SJSA1 (cell line): ENCODE measurements at places on chromosomes 3 and 15. TPM values are rescaled to one million over a fixed set of nuclear protein-coding genes. Genes with fewer than 3 reads are reported as not detected.

GRCh38 chr3:184766555-184767261, 45.3 kb upstream of the VPS8 start:
- no peak for DNase-seq

- no peak for DNase-seq
These were observed 66.1 kb upstream of the NR2F2 start for GRCh38 chr15:96264351-96264798.

- DNase-seq, result no peak
These were observed 72.1 kb upstream of the RARB start for GRCh38 chr3:25355998-25356397.

DNA sequence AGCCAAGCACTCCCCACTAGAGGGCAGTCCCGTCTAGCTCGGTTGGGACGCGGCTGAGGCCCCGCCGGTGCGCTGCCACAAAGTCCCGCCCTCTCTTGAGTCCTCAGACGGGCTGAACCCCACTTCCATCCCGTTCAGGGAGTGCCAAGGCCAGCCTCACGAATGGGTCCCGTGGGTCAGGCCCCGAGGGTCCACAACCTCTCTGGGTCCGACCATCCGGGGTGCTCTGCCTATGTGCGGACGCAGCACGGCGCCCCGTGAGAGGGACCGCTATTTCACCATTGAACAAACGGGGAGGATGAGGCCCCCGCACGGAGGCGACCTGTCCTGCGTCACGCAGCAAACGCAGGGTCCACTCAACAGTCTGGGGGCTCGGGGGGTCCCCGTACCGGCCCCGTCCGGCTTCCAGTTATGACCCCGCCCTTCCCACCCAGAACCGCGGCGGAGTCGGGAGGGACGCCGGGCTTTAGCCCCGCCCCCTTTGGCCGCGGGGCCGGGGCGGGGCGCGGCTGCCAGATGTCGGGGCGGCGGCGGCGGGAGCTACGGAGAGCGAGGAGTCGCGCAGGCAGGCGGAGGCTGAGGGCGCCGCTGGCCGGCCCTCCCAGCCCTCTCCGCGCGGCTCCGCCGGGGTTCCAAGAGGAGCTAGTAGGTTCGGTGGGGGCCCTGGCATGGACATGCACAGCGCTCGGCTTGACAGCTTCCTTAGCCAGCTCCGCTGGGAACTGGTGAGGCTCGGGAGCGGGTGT, at the start of gene INKA1:
Gene INKA1, plus strand, starts transcription at position 543 of the 746 bp plus-strand sequence. Its CDS starts 132 bp downstream, at position 675.
- peak; percentile 82 for DNase-seq

DNA sequence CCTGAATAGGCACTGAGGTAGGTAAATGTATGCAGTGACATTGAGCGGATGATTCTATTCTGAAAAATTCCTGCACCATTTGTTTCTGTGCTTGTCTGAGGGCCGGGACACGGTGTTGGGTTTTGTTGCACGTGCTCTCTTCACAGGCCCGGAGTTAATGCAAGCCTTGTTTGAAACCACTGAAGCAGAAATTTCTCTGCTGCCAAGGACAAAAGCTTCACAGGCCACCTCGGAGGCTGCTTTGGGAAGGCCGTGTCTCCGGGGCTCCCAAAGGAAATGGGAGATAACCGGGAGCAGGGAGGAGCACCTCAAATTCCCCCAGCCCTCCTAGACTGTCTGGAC, 179.4 kb downstream of the OPA1 start:
- peak; percentile 6 for DNase-seq

DNA sequence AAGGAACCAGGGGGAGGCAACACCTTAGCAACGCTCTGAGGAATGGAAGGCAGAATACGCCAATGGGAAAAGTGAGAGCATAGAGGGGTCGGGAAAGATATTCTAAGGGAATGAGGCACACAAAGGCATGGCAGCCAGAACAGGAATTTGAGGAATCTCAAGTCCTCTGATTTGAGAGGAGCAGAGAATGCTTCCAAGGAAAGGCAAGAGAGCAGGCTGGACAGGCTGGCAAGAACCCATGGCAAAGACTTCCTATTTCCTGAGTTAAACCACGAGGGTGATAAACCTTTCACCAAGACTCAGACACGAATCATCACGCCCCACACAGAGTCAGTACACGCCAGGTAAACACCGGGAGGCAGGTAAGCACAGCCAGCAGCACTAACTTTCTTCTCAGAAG, 109.8 kb downstream of the IGF2BP2 start:
- DNase-seq, result peak; percentile 56

GRCh38 chr3:72634128-72634527, 214.1 kb downstream of the SHQ1 start:
- no peak for DNase-seq

DNA sequence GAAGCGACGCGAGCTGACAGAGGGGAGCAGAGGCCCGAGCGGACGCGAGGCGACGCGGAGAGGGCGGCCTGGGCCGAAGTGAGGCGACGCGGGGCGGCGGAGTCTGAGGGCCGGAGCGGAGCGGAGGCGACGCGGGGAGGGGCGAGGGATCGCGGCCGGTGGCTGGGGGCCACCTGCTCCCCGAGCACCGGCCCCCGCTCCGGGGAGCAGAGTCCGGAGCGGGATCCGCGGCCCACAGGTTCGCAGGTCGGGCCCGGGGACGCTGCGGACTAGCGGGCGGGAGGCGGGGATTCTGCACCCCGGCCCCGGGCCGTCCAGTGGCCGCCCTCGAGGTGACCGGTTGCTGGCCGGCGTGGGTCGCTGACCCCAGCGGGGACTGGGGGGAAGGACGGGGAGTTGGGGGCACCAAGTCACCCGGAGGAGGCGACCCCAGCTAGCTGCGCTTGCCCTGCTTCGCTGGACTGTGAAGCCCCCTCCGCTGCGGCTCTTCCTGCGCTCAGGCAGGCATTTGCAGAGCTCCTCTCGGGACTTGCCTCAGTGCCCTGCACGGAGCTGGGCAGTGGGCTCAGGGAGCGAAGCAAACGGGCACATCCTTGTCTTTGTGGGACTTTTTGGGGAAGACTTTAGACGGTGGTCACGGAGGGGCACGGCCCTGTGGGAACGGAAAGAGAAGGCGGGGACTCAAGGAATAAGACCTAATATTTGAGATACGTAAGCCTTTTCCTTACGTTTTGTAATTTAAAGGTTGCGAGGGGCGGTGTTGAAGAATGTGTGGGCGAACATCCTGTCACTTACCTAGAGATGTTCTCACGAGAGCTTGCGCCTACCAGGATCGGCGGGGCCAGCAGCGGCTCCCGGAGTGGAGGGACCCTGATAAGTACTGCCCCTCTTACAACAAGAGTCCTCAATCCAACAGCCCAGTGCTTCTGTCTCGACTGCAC, 566 bp downstream of the HMCES start:
- peak; percentile 59 for DNase-seq

GRCh38 chr3:126413693-126414080, 19.0 kb downstream of the CFAP100 start:
- DNase-seq, result peak; percentile 24

DNA sequence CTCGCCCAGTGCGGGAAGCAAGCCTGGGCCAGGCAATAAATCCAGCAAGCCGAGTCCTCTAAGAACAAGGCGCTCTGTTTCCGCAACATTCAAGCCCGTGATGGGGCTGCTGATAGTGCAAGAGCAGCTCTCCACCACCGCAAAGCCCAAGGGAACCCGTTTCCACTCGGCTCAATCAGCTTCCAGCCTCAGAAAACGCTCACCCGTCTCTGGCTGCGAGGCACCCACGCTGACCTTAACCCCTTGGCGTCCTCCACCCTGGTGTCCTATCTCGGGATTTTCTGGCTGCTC, 17.8 kb downstream of the SPATA12 start:
- DNase-seq, result no peak

DNA sequence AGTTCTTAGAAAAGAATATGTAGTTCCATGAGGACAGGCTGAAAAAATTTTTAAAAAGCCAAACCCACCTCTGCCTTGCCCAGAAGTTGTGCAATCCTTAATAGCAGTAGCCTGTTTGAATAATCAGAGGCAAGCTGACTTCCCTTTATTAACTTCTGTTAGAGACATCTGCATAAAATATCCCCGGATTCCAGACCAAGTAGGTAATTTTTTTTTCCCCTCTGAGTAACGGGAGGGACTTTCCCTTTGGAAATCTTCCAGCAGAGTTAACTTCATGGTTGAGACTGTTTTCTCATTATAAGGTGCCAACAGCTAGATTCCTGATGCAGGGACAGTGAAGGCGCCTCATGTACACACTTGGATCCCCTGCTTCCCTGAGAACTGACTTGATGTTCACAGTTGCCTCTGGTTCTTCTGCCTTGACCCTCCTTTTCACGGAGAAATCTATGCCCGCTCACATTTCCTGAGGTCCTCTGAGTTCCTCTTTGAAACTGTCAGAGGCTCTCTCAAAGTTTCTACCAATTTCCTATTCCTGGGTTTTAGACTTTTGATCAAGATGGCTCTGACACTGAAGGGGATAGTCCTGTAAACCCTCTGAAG, 227.6 kb upstream of the BHLHE40 start:
- DNase-seq, result peak; percentile 65

DNA sequence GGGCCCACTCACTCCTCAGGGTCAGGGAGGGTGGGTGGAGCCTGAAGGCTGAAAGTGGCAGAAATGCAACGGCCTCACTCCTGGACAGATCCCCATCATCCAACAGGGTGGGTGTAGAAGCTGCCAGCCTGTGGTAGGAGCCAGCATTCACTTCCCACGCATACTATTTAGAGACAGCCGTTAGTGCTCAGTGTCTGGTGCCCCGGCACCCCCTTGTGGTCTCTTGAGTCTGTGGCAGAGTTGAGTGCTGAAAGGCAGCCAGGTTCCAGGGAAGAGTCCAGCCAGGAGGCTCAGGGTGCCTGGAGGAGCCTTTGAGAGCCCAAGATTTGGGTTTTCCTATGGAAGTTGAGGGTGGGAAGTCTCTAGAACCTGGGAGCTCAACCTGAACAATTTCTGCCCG, 2.1 kb upstream of the GNAT1 start:
- peak; percentile 33 for DNase-seq

GRCh38 chr15:81573098-81573746, 199.2 kb upstream of the TMC3 start:
- DNase-seq, result no peak

DNA sequence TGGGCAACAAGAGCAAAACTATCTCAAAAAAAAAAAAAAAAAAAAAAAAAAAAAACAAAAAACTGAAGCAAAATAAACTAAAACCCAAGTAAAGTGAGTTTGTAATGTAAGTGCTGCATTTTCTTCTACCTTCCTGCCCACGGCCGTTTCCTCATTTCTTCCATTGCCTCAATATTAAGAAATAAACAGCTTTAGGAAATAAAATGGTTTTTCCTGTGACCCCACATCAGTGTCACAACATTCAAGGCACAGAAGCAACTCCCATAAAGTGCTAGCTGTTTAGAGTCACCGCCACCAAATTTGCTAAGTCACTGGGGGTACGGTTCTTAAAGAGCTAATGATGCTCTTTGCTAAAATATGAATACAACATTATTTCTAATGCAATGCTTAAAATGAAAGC, 3.3 kb downstream of the PKM start:
- no peak for DNase-seq

DNA sequence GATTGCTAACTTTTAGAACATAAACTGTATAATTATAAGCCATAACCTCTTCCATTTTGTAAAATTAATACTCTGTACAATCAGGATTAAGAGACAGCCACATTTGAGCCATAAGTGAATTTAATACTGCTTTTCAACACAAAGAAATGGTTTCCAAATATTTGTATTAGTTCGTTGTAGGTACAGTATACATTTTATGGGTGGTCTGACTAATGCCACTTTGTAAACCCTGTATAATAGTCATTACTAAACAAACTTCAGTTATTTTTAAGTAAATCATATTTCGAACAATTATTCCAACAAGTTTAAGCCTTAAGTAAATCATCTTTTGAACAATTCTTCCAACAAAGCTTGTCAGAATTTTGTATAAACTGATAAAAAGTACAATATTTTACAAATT, 11.0 kb downstream of the ALCAM start:
- no peak for DNase-seq

- no peak for DNase-seq
These were observed 5.5 kb downstream of the MYO5A start for GRCh38 chr15:52523192-52523591.

DNA sequence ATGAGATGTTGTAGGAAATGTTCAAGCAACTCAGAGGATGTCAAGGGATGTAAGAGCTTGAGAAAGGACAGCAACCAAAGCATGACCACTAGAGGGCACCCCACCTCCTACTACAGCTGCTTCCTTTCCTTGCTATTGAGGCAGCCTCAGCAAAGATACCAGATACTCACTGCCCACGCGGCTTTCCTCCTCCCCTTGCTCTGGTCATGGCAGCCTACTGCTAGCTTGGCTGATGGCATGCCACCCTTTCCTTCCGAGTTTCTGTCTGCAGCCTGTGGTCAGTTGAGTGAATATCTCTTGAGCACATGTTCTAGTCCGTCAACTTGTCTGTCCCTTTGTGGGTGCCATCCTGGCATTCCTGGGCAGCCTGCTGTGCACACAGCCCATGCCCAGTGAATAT, 4.4 kb upstream of the CXCR6 start:
- peak; percentile 64 for DNase-seq

DNA sequence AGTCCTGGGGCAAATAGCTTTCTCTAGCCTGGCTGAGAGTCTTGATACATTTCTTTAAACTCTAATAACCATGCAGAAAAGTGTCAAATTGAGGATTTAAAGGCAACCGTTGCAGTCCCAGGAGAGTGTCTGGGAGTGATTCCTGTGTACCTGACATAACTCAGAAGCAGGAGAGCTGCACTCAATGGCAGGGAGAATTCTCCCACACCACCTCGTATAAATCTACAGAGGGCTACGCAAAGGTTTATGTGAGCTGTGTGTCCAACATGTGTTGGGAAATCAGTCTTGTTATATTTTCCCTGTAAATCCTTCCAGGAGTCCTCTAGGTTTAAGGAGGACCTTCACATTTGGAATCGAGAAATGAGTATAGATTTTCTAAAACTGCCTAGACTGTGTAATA, 192.6 kb downstream of the WDR72 start:
- no peak for DNase-seq

DNA sequence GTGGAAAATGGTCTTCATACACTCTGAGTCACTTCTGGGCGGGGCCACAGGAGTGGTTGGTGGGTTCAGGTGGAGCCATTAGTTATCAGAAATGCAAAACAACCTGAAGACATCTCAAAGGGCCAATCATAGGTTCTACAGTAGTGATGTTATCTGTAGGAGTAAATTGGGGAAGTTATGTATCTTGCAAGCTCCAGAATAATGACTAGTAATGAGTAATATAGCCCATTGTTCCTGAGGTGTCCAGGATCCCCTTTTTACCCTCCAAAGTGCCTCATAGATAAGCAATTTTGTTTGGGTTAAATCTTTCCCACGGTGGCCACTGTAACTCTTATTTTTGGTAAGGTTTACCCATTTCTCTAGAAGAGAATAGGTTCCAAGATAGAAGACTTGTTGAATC, 91.7 kb downstream of the PIK3R4 start:
- no peak for DNase-seq

GRCh38 chr3:195411836-195412235, 31.0 kb downstream of the ACAP2 start:
- DNase-seq, result no peak

The CCRL2 gene
- total RNA-seq, result 0.97 TPM in 1 of 2 replicates, not detected in the other

The NUTM1 gene
- not detected in 2 replicates for total RNA-seq

The IQCF5 gene
- not detected in 2 replicates for total RNA-seq

The KCNH8 gene
- not detected in 2 replicates for total RNA-seq

The SCG5 gene
- 0.87 TPM in 1 of 2 replicates, not detected in the other for total RNA-seq

The MAP6D1 gene
- 1.5 and 3.0 TPM in 2 replicates for total RNA-seq

The SI gene
- not detected in 2 replicates for total RNA-seq

The TMEM45A gene
- total RNA-seq, result 20.6 and 48.5 TPM in 2 replicates

The TMEM40 gene
- not detected in 2 replicates for total RNA-seq
